T-cell (primary cell): ENCODE measurements at places on chromosomes 6 and 20.

GRCh38 chr20:56316483-56316882 lies 42.3 kb upstream of the FAM210B start:
- no peak for DNase-seq

DNA sequence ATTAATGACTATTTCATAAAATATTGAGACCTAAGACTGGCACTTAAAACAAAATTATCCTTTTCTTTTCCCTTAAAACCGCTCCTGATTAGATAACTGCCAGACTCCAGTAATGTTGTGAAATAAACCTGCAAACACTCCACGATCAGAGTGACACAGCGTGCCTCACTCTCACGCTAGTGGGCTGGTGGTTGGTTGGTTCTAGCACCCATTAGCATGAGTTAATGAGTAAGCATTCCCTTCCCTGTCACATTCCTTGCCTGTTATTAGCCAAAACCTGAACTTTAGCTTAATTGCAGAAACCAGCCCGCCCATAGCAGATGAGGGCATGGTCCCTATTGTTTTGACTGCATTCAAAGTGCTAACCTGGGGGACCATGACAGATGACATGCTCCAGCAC lies 193.4 kb downstream of the CD83 start:
- no peak for DNase-seq

DNA sequence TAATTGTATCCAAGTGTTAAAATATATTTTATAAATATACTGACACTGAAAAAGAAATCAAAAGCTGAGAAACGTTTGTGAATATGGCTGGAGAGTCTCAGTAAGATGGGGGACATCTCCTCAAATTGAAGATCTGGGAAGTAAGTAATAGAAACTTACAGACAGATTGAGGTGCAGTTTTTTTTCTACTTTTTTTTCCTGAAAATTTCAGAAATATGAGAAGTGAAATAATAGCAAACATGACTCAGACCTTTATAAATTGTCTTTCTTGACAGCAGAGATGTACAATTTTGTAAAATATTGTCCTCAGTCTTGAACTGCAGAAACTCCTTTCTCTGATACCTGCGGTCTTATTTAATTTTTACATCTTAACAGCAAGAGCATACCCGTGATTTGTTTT lies 347.1 kb downstream of the UTRN start:
- DNase-seq = no peak

GRCh38 chr6:88342336-88342735 lies 176.2 kb upstream of the CNR1 start:
- no peak for DNase-seq

GRCh38 chr6:154218301-154218700 lies 138.3 kb downstream of the IPCEF1 start:
- no peak for DNase-seq

DNA sequence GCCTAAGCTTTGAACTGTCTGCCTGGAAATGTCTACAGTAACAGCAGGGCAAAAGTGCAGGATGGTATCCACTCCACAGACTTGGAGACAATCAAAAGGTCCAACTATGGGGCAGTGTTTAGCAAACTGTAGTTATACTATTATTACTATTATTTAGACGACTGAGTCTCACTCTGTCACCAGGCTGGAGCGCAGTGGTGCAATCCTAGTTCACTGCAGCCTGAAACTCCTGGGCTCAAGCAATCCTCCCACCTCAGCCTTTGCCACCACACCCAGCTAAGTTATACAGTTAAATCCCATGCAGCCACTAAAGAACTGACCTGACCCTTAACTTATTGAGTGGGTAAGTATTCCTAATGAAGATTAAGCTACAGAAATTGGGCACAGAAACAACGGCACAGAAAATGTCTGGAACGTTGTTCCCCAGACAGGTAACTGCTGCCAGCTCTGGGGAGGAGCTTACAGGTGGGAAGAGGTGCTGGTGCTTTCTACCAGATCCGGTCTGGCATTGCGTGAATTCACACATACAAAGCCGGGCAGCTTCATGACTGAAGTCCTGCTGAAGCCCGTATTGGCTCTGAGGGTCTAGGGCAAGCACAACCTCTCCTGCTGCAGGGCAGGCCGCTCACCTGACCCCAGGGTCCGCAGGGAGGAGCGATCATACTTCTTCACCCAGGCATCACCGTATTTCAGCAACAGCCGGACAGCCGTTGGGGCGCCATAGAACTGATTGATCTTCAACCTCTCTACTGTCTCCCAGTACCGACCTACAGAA lies 27.0 kb upstream of the APMAP start:
- no peak for DNase-seq

DNA sequence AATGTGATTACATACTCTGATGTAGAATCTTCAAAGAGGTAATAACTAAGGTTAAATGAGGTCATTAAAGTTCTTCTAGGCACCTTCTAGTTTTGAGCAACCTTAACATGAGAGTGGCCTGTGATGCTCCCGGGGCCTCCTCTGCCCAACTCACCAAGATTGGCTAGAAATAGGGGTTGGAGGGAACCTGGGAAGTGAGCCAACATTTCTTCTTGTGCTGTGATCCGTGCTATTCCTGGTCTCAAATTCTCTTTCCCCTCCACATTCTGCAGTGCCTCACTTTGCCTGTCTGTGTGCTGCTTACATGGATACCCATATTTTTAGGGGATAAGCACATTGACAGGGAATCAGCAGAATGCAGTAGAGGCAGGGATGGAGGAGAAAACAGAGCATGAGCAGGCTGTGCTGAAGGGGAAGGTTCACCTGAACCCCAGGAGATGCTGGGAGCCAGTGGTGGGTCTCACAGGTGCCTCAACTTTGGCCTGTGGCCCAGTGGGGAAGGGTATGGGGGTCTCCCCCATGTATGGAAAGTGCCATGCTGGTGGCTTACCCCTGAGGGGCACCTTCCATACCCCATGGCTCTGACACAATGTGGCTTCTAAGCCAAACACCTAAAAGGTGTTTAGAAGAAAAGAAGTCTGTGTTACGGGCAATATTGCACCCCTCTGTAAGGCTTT lies 164.7 kb upstream of the CHD6 start:
- no peak for DNase-seq

GRCh38 chr6:36858407-36858981 lies 16.1 kb downstream of the PPIL1 start:
- no peak for DNase-seq

DNA sequence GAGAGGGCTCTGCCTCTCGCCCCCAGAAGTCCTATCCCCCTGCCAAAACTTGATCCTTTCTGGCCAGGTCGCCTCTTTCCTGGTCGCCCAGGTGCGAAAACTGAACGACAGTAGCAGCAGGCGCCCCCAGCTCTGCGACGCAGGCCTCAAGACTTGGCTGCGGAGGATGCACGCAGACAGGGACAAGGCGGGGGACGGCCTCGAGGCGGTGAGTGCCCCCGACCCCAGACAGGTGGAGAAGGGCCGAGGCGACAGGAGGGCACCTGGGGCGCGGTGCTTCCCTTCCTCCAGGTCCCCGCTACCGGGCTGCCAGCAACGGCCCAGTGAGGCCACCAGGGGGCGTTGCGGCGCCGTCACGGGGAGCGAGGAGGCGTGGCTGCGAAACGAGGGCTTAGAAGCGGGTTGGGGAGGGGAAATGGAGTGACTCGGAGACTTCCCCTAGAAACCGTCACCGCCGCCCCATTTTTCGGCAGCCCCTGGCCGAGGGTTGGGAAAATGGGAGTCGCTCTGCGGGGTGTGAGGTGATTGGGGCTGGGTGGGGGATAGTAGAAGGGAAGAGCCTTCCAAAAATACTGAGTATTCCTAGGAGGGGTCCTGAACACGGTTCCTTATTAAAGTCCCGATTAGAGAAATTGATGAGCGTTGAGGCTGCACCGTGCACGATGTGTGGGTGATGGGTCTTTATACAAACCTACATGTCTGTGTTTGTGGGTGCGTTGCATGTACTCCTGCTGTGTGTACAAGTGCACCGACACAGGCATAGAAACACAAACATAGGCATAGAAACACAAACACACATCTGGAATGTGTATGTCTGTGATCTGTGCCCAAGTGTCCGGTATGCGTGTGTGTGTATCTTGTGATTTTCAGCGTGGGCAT lies 44.6 kb downstream of the ARHGAP40 start:
- peak; percentile 84 for DNase-seq

DNA sequence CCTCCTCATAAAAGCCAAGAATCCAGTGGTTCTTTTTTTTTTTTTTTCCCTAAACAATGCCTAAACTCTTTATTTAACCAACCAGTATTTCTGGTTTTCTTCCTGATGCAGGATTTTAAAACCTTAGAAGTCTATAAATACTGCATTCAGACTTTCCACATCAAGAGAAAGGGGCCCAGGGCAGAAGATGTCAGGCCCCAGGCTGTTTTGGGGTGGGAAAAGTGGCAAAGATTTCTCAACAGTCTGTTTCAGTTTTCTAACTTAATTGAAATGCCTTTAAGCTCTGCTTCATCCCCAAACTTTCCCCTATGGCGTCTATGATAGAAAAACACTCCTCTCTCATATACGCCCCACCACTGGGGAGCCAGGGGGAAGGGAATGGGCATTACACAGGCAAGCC lies 33.1 kb downstream of the QRSL1 start:
- no peak for DNase-seq

DNA sequence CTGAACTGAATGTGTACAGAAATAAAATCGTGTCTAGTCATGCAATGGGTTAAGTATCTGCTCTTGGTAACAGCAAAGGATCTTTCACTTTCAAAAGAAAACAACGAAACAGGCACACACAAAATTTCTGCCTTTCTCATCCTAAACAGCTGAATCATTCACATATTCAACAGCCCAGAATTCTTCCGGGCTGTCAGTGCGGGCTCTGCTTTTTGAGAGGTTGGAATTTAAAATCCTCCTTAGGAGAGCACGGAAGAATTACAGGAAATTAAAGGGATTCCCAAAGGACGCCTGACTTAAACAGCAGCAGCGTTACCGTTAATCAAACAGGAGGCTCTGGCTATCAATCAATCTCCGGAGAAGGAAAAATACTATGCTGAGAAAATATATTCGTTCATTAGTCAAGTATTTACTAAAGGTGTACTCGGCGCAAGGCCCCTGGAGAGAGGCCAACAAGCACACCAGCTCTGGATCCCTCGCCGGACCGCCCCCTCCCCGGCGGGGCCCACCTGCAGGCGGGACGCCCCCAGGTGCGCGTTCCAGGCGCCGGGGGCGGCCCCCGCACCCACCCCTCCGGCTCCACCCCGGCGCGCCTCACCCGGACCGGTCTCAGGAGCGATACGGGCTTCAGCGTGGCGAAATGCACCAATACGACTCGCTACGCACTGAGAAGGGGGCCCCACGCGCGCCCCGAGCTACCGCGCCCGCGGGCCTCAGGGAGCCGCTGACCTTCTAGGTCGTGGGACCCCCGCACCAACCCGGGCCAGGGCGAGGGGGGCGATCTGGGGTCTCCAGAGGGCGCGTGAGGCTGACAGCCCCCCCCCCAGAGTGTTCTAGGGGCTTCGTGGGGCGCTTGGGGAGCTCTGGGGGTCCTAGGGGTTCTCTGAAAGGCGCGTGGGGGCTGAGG lies 1.0 kb downstream of the NAPB start:
- DNase-seq = peak; percentile 21

GRCh38 chr20:17538517-17539170 lies 7.5 kb upstream of the BFSP1 start:
- no peak for DNase-seq
